ENCODE measurements at places on chromosomes 13 and 19.
A peak's percentile ranks its signal among the peaks of the same experiment; 100 is the strongest.

DNA sequence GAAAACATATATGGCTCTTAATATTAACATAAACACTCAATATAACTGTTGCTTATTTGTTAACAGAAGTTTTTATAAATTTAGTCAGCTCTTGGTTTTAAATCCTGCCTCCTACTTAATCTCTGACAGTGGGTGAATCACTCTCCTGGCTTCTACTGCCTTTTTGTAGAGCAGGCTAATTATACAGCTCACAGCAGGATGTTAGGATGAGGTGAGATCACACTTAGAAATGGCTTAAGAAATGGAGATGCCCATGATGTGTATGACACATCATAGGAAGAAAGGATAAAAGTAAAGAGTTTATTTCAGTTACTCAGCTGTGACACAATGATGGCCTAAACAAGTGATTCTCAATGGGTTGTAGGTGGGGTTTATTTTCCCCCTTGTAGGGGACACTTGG lies 345.6 kb downstream of the SPRY2 start:
- DNase-seq, result no peak

DNA sequence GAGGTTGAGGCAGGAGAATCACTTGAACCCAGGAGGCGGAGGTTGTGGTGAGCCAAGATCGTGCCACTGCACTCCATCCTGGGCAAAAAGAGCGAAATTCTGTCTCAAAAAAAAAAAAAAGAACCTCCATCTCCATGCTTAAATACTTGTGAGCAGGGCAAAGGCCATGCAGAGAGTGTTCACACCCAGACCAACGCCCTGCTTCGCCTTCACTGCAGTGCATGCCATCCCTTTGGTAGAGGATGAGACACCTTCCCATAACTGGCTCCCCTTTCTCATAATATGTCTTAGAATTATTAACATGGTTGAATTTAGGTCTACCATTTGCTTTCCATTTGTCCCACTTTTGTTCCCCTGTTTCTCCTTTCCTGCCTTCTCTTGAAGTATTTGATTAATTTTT lies 15.4 kb downstream of the BBC3 start:
- DNase-seq, result no peak

DNA sequence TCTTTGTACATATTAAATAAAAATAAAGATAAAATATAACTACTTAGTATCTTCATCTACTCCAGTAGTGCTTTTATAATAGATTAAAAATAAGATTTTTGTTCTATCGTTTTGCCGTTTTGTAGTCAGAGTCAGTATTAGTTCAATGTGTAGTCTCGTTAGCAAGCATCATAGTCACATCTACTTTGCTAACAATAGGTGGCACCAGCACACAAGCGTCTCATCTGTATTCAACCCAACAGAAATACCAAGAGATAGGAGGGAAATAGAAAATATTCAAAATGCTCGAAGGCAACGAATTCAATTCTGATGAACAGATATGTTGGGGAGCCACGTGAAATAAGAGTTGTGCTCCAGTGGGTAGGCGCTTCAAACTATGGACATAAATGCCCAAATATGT lies 21.4 kb upstream of the MICU2 start:
- no peak for DNase-seq

- no peak for DNase-seq
Observed at GRCh38 chr19:45249261-45250033, 1.6 kb upstream of the MARK4 start.

- no peak for DNase-seq
Observed at GRCh38 chr13:30314562-30314961, 7.2 kb upstream of the KATNAL1 start.

DNA sequence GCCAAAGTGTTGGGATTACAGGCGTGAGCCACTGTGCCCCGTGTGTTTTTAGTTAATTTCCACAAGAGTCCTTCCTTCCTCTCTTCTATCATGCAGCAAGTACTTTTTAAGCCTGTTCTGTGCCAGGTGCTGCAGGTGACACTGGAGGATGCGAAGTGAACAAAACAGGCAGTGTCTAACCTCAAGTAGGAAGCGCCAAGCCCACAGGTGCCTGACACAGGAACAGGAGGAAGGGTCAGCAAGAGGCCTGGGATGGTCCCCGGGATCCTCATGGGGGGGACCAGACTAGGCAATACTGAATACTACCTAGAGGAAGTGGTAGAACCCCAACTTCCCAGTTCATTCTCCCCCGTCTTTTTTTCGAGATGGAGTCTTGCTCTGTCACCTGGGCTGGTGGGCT lies 1.8 kb upstream of the CALR start:
- no peak for DNase-seq

- no peak for DNase-seq
Observed at GRCh38 chr13:25836574-25837336, 215.1 kb downstream of the SHISA2 start.

GRCh38 chr13:96816261-96816660 lies 178.0 kb downstream of the OXGR1 start:
- no peak for DNase-seq

DNA sequence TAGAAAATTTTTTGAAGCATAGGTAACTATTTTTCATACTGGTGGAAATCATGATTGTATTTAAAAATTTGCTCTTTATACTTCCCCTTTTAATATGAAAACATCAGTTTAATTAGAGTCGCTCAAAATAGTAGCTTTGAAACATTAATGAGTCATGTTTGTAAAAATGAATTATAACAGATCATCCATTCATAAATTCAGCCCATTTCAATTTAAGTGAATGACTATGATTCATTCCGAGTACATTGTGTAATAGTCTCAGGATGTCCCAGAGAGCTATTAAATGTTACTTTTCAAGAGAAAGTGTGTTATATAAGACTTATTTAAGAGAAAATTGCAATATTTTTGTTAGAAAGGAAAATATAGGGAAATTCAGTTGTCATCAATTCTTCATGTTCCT lies 111.0 kb downstream of the FNDC3A start:
- no peak for DNase-seq

- DNase-seq, result no peak
Observed at GRCh38 chr13:40776681-40777165, 5.7 kb upstream of the MRPS31 start.

- no peak for DNase-seq
Observed at GRCh38 chr19:34336781-34337271, 28.2 kb upstream of the GPI start.

DNA sequence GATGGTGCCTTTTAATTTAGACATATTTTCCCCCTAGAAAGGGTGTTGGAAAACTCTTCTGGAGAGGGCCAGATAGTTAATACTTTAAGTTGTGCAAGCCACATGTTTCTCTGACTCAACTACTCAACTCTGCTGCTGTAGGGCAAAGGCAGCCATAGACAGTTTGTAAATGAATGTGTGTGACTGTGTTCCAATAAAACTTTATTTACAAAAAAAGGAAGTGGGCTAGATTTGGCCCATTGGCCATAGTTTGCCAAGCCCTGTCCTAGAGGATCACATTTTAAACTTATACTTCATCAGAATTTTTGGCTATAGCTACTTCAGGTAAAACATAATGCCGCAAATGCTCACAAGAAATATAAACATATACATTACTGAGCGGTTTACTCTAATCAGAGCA lies 306.3 kb upstream of the MAB21L1 start:
- DNase-seq, result no peak

GRCh38 chr19:13460045-13460444 lies 46.2 kb downstream of the CACNA1A start:
- no peak for DNase-seq

- no peak for DNase-seq
Observed at GRCh38 chr19:30637926-30638325, 265.7 kb downstream of the ZNF536 start.

- DNase-seq, result no peak
Observed at GRCh38 chr13:101982903-101983302, 418.9 kb downstream of the FGF14 start.

DNA sequence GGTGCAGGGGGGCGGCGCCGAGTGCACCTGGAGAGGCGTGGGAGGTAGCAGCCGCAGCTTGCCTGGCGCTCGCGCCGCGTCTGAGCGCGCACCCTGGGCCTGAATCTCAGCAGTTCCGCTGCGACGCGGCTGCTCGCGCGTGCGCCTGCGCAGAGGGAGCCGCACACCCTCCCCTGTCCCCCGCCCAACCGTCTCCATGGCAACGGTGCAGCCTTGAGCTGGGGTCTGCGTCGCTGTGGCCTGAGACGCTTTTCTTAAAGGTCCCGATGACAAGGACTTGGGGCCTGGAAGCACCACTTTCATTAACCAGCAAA lies at the start of gene PNMA8B:
TSS of gene PNMA8B (minus strand) at position 82 of the 314 bp plus-strand sequence. CDS start 402 bp downstream, outside the sequence.
- peak; percentile 98 for DNase-seq

GRCh38 chr19:30744741-30745475 lies 372.7 kb downstream of the ZNF536 start:
- peak; percentile 18 for DNase-seq

GRCh38 chr13:92218615-92219014 lies 820.2 kb downstream of the GPC5 start:
- no peak for DNase-seq

DNA sequence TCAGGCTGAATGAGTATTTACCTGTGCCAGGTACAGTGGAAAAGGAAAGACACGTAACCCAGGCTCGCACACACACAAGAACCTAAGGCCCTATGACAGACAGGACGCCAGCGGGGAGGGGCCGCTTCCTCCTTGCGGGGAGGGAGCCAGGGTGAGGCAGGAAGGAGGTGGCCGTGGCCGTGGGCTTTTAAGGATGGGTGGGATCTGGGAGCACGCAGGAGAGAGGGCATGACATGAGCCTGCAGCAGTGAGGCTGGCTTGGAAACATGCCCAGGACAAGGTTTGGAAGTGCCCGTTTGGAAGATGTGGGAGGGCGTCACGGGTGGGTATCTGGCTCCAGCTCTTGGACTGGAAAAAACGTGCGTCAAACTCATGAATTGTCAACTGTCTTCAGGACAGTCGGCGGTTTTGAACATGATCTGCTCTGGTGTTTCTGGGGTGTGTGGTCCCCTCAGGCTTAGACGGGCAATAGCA lies 20.1 kb downstream of the SH3GL1 start:
- no peak for DNase-seq

DNA sequence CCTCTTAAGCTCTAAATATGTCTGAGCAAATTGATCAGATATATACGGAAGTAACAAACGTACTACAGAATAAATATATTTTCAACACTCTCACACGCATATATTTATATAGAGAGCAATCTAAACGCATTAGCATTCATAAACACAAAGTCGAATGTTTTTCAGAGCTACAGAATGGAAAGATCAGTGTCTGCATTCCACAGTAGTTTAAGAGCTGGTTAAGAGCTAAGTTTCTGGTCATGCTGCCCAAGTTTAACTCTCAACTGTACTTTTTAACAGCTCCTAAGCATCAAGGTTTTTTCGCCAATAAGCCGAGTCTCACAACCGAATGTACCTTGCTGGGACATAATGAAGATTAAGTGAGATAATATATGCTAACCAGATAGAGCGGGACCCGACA lies 36.7 kb upstream of the RAP2A start:
- DNase-seq, result no peak

DNA sequence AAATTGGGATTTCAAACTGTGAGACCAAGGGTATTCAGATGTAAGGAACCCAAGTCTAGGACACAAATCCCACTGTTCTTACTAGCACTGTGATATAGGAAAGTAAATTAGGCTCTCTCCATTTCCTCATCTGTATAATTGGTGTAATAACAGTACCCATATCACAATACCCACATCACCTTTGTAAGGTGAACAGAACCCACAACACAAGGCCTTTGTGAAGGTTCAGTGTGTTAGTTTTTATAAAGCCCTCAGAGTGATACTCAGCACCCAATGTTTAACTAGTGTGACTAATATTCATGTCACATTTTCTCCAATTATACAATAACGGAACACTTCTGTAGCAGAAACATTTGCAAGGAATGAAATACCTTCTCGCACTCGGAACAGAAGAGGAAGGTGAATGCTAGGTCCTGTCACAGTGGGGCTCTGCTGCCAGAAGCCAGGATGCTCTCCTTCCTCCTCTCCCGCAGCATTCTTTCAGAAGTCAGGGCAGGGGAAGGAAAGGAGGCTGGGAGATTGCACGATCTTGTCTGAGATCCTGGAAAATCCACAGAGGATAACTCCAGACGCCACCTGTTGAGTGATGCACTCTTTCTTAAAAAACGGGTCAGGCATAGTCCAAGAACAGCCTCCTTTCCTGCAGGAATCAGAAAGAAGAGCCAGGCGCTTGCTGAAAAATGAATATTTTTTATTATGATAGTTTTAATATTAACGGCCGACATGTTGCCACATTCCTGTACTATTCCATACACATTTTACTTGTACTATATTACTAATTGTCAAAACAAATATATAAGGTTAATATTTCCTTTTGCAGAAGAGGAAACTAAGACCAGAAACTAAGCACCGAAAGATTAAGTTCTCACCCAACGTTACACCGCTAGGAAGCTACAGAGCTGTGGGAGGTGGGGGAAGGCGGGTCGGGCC lies 762 bp downstream of the ZNF45 start:
- no peak for DNase-seq

DNA sequence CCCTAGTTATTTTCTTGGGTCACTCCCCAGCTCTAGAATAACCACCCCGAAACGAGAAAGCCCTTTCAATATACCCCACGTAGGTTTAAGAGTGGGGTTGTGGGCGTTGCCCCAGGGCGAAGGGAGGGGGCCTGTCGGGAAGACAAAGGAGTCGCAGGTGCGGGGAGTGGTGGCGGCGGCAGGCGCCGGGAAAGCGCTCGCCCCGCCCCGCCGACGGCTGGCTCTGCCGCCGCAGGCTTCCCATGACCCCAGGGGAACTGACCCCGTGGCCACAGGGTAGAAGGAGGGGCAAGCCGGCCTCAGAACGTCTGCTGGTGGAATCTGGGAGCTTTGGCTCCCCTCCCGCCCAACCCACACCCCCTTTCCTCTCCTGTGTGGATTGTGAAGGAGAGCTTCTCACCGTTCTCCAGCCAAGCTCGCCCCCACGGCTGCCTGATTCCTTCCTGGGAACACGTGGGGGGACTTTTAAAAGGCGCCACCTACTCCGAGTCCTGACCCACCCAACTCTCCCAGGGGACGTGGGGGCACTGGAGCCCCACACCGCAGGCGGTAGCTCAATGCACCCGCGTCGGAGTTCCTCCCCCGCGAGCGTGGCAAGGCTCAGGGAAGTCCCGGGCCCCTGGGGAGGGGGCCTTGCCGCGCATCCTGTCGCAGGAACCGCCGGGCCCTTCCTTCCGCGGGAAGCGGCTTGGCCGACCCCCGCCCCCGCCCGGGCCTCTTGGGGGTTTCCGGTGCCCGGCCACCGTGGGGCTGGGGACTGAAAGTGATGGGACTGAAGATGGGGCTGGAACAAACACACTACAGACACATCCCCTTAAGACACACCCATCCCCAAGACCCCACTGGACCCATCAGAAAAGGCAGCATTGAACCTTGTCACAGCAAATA lies 5.5 kb downstream of the IER2 start:
- peak; percentile 90 for DNase-seq

DNA sequence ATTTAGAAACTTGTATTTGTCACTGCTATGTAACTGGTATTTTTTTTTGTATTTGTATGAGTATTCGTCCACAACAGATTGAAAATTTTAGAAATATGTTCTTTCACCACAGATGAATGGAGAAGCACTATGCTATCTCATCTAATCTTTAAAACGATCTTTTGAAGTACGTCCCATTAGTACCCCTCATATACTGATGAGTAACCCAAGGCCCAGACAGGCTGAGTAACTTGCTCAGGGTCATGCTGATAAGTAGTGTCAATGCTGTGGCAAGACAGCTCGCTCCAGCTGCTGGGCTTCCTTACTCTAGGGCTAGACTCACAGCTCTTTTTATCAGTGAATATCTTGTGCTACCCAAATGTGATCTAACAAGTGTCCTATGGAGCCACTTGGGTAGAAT lies 154.2 kb downstream of the SUCLA2 start:
- no peak for DNase-seq

- no peak for DNase-seq
Observed at GRCh38 chr13:97268772-97269171, 46.6 kb downstream of the MBNL2 start.
